ENCODE measurements at places on chromosomes 4 and X.

DNA sequence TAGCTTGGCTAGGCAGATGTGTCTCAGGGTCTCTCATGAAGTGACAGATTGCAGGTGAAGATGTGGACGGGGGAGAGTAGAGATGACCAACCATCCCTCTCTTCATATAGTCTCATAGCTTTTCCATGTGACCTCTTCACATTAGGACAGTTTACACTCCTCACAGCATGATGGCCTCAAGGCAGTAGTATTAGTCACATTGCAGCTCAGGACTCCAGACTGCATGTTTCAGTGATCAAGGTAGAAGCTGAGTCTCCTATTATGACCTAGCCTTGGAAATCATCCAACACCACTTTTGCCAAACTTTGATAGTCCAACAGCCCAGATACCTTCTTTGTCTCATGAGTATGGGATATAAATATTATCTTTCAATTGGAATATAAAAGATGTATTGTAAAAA is 147.7 kb downstream of the GASK1B start:
- no peak for DNase-seq

- peak; percentile 40 for DNase-seq
Measured at GRCh38 chrX:120251471-120252011, 929 bp downstream of the ZBTB33 start.

- DNase-seq, result peak; percentile 43
Measured at GRCh38 chr4:76585897-76586360, 150.9 kb downstream of the SHROOM3 start.

DNA sequence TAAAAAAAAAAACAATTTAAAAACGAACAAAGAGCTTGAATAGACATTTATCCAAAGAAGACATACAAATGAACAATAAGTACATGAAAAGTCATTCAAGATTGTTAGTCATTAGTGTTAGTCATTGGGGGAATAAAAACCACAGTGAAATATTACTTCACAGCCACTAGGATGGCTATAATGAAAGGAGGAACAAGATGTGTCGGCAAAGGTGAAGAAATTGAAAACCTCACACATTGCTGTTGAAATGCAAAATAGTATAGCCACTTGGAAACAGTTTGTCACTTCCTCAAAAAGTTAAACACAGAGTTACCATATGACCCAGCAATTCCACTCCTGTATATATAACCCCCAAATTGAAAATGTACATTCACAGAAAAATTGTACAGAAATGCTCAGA is 45.2 kb upstream of the SLC39A8 start:
- no peak for DNase-seq

DNA sequence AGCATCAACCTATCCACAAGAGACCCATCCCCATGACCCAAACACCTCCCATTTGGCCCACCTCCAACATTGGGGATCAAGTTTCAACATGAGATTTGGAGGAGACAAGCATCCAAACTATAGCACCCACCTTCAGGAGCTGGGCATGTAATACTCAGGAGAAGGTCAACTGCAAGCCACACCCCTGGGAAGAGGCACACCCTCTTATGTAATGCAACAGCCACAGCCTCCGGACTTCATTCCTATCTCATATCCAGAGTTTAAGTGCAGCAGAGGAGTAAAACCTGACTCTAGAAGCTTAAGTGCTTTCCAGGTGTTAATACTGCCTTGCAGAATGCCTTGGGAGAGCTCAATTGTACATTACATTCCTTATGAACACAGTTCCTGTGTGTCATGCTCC is 197.4 kb downstream of the PTTG2 start:
- DNase-seq, result no peak

DNA sequence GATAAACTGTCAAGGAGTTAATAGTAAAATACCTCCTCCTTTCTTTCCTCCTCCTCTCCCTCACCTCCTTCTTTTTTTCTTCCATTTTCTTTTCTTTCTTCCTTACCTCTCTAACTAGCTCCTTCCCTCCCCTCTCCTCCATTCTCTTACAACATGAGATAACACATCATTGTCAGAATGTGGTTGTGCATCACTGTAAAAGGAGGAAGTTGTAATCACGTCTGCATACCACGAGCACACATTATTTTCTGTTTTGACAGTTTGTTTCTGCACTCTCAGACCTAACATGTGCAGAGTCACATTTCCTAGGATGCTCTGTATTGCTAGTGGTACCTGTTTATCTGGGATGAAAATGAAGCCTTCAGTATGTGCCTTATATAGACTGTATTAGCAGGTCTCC is 9.1 kb downstream of the SLIT2 start:
- DNase-seq, result no peak

GRCh38 chrX:139932073-139932900 is 566 bp downstream of the ATP11C start:
- peak; percentile 59 for DNase-seq
